Dorsolateral prefrontal cortex (tissue), 122 donors: ENCODE measurements at places on chromosomes 6 and 20.

GRCh38 chr6:42925248-42925857 is 3.9 kb upstream of the CNPY3 start:
- DNase-seq, result no peak

- no peak for DNase-seq
Observed at GRCh38 chr6:157089258-157089657, 234.1 kb downstream of the TMEM242 start.

GRCh38 chr20:19815553-19815991 is 57.5 kb downstream of the RIN2 start:
- DNase-seq, result no peak

DNA sequence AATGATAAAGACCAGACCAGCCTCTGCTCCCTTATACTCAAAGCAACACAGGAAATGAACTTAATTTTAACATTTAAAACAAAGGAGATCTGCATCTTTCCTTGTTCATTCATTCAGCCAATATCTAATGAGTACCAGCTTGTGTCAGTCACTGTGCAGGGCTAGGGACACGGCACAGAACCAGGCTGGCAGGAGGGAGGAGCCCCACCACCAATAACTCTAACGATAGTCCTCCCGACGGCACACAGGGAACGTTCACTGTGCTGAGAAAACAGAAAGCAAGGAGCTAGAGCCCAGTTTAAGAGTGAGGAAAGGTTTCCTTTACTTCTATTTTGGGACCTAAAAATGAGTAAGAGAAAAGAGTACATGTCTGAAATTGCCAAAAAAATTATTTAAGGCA is 9.9 kb downstream of the ETV7 start:
- no peak for DNase-seq

GRCh38 chr6:25009393-25009710 is 73.6 kb upstream of the RIPOR2 start:
- DNase-seq, result no peak

DNA sequence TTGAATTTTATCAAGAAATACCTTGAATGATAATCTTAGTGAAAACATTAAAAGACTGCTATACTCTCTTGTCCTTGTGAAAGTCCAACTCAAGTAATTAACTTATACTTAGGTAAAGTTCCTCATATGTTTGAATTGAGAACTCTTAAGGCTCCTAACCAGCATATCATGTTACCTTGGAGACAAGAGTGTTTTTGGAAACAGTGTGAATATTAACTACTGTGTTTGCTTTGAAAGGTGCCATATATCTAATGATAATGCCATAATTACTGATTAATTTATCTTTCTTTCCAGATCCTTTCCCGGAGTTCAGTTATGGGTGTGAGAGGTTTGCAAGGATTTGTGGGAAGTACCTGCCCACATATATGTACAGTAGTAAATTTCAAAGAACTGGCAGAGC is 10.5 kb downstream of the FAM120B start:
- DNase-seq, result no peak

DNA sequence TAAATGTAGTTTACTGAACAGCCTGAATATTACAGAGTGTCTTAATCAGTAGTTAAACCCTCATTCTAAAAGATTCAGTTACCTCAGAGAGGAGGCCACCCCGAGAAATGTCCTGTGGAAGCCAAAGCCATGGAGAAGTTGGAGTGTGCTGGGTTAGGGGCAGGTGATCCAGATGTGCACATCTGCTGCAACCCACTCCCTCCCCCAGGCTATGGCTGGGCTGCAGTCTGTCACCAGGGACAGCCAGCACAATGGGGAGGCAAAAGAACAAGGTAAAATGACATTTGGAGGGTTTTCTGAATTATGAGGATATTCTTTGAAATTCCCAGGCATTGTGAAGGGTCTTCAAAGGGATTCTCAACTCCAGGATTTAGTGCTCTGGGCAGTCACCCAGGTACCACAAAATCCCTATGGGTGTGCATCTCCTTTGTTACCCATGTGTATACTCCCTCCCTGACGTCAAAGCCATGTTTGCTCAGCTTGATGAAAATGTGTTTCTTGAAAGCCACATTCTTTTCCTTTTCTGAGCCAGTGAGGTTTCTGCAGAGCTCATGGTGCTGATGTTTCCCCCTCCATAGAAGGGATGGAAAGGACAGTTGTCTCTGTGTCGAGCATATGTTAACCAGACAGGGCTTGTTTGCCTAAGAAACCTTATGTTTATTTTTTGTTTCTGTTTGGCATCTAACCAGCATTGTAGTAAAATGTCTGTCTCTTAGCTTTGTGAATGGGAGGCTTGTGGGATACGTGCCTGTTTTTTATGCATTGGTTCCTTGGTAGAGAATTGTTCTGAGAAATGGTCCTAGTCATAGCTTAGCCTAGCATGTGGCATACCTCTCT is 212.3 kb upstream of the TBX18 start:
- DNase-seq, result no peak

DNA sequence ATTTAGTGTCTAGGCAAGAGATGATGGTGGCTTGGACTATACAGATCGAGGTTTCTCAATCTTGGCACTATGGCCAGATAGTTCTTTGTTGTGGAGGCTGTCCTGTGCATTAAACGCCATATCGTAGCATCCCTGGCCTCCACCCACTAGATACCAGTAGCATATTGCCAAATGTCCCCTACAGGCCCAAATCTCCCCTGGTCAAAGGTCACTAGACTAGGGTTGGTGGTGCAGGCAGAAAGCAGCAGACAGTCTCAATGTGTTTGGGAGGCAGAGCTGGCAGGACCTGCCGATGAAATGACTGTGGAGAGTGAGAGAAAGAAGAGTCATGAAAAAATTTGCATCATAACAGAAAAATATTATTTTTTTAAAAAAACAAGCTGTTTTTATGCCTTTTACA is 63.0 kb downstream of the TRAM2 start:
- DNase-seq, result no peak
